ENCODE measurements at places on chromosomes 5 and 9. TPM values are rescaled to one million over a fixed set of nuclear protein-coding genes. Genes with fewer than 3 reads are reported as not detected.

Gene IL7R
- total RNA-seq, result 0.79 TPM

Gene C9orf153
- total RNA-seq, result 0.32 TPM

Gene SLC46A2
- not detected for total RNA-seq

Gene GABRP
- not detected for total RNA-seq

Gene KIF27
- 2.7 TPM for total RNA-seq

Gene PCDHAC2
- total RNA-seq, result under 0.01 TPM

Gene SLC6A19
- total RNA-seq, result not detected

Gene ALDOB
- not detected for total RNA-seq

Gene BTNL8
- not detected for total RNA-seq

Gene KIF4B
- total RNA-seq, result 0.09 TPM

Gene MARCHF3
- 5.0 TPM for total RNA-seq

Gene MYOT
- total RNA-seq, result not detected

Gene OR1Q1
- not detected for total RNA-seq

Gene ITGA2
- 8.3 TPM for total RNA-seq

Gene SYK
- total RNA-seq, result under 0.01 TPM

Gene SLC23A1
- total RNA-seq, result not detected

Gene SLC25A2
- total RNA-seq, result not detected

Measured in bronchial smooth muscle cell (primary cell).